Left ventricle myocardium inferior (tissue), 1 donor: ENCODE measurements at places on chromosomes 5 and 9. TPM values are rescaled to one million over a fixed set of nuclear protein-coding genes. Genes with fewer than 3 reads are reported as not detected.

DNA sequence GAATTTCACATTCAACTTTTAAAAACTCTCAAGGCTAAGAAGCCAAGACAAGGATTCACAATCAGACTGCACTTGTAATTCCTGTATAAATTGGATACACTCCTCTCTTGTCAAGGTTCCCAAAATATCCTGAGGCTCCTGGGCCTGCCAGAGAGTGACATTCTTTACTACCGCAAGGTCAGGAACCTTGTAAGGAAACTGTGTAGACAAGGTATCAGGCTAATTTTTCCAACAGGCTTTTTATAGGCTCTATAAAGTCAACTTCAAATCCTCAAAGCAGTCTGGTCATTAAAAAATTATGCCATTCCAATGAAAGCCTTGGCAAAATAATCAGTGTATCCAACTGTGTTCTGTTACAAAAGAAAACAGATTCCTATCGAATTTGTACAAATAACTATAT is 15.5 kb upstream of the PAIP1 start:
- peak overlapping the region; percentile 48 for H3K4me3 ChIP-seq
- no peaks in the 10 kb centered on the region for H3K27me3 ChIP-seq
- H3K36me3 ChIP-seq = peaks cover 13% of the 10 kb centered on the region
- H3K27ac ChIP-seq = peak overlapping the region; percentile 82
- no peak for DNase-seq

DNA sequence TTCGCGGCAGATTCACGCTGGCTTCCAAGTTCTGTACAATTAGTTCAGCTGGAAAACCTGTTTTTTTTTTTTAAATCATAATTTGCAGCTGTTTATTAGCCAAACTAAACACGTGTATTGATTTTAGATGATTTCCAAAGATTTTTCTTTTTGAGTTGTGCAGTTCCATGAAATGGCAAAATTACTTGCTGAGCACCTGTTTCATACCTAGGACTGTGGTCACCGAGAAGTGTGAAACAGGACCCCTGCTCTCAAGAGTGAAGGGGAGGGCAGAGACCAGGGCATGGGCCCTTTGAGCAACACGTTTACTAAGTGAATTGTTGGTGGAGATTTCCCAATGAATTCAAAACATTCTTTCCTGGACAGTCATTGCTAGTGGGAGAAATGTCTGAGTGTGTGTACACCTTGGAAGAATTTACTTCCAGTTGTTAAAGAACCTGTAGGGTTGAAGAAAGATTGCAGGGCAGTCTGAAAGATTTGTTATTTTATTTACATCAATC is 688 bp downstream of the SNX24 start:
- H3K4me1 ChIP-seq = peaks cover 29% of the 10 kb centered on the region
- H3K27ac ChIP-seq = peak overlapping the region; percentile 94
- no peaks in the 10 kb centered on the region for H3K36me3 ChIP-seq
- DNase-seq = no peak

The SAPCD2 gene
- total RNA-seq = 0.25 TPM

The PKN3 gene
- total RNA-seq = 6.3 TPM

The GDNF gene
- total RNA-seq = 0.27 TPM

DNA sequence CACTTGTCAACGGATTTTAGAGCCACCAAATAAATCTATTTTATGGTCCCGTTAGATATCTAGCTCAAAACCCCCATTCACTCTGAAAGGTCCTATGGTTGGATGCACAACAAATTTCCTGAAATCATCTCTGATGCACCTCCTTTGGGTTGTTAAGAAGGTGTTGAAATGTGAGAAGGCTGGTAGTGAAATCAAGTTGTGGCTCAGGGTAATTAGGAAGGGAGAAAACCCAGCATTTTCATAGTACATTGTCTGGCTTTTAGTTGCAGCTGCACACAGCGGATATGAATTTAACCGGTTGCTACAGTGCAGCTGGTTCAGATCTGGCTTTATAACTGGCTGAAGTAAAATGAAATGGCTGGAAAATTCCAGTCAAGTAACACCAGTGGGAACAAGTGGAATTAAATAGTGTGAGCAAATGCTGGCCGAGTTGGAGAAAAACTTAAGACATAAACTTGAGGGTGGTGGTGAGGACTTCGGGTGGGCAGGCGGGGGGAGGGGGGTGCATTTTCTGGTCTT is 17.6 kb downstream of the RGMB start:
- no peak overlapping the region for H3K4me3 ChIP-seq
- H3K27me3 ChIP-seq = no peaks in the 10 kb centered on the region
- DNase-seq = no peak

- H3K36me3 ChIP-seq = peaks cover 45% of the 10 kb centered on the region
- no peak for DNase-seq
- H3K27me3 ChIP-seq = no peaks in the 10 kb centered on the region
Measured at GRCh38 chr9:130467316-130467715, 22.6 kb downstream of the ASS1 start.

GRCh38 chr9:136354592-136355085 is 8.9 kb downstream of the DNLZ start:
- DNase-seq = peak; percentile 76
- no peaks in the 10 kb centered on the region for H3K27me3 ChIP-seq
- peak overlapping the region; percentile 64 for H3K4me3 ChIP-seq
- H3K36me3 ChIP-seq = peaks cover 29% of the 10 kb centered on the region

DNA sequence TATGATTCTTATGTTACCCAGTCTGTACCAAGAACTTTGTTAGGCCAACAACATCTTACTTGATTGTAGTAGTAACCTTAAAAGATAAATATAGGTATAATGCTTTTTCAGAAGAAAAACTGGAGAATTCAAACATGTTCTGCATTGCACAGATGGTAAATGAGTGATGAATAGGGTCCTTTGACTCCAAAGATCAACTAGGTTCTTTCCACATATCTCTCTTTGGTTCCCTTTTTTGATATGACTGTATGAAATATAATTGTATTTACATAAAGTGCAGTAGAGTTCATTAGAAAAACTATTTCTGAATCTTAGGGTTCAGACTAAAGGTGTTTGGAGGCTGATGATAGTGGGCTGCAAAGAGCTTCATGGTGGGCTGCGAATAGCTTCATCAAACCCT is 150.5 kb upstream of the CDKN2B start:
- peaks cover 27% of the 10 kb centered on the region for H3K4me1 ChIP-seq
- peak overlapping the region; percentile 10 for H3K27ac ChIP-seq
- no peaks in the 10 kb centered on the region for H3K36me3 ChIP-seq
- no peak overlapping the region for H3K4me3 ChIP-seq
- H3K27me3 ChIP-seq = no peaks in the 10 kb centered on the region
- no peak for DNase-seq

GRCh38 chr5:7849681-7850394 is 1.1 kb downstream of the CFAP90 start:
- H3K4me3 ChIP-seq = peak overlapping the region; percentile 67
- H3K36me3 ChIP-seq = no peaks in the 10 kb centered on the region
- H3K27me3 ChIP-seq = peaks cover 68% of the 10 kb centered on the region

The CATSPER3 gene
- total RNA-seq = 0.49 TPM

DNA sequence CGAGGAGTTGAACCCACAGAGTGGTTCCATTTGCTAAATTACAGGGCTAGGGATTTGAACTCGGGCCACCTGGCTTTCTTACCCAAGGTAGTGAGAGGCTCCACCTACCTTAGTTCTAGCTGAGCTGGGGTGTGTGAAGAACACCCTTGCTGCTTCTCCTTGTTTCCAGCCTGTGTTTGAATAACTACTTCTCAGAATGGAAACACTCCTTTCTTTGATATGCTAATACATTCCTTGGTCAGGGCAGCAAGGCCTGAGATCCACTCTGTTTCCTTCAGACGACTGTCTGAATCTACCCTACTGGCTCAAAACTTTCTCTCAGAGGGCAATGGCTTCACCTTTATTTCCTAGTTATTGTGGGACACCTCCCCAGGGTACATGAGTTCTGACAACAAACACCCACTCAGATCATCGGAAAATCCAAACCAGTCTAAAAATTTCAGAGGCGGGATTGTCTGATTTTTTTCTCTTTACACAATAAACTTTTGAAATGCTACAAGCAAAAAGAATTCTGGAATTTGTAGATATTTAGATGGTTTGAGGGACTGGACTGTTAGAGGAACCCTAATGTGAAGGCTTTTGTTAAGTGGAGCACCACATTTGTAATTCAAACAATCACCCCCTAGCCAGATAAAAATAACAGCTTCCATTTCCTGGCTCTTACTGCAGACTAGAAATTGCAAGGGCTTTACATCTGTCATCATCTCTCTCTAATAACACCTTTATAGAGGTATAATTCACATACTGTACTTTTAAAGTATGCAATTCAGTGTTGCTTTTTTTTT is 4.0 kb upstream of the ATP6V1G1 start:
- H3K4me3 ChIP-seq = no peak overlapping the region
- H3K27me3 ChIP-seq = peaks cover 4% of the 10 kb centered on the region
- H3K27ac ChIP-seq = no peak overlapping the region
- H3K4me1 ChIP-seq = peaks cover 14% of the 10 kb centered on the region
- H3K36me3 ChIP-seq = no peaks in the 10 kb centered on the region

DNA sequence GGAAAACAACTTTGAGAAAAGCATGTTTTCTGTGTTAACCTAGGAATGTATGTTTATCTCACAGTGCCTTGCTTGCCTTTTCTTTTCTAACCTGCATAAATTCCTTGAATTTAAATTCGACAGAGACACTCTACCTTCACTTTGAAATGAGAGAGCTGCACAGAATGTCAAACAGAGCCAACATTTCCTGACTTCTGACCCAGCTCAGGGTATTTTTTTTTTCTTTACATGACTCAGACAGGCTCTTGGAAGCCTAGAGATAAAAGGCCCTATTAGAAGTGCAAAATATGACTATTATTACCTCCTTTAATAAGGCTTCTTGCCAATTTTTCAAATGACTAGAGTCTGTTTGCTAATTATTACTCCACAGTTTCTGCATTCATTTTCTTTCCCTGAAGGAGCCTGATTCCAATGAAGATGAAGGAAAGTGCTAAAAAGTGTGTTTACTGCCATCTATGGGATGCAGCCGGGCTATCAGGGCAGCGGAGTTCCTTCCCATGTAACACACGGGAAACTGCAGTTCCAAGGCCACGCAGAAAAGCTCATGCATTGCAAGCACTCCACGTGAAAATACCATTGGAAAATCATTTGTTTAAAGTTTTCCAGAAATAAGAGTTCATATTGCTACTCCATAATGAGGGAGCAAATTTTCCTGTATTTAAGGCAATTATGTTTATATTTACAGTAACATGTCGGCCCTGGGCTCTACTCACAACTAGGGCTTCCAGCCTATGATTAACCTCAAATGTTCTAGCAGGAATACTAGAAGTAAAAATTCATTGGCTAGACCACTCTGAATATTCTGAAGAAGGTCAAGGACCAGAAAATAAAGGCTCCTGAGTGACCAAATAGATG is 485.6 kb downstream of the ZSWIM6 start:
- no peak overlapping the region for H3K4me3 ChIP-seq
- DNase-seq = peak; percentile 19
- no peak overlapping the region for H3K27ac ChIP-seq
- H3K4me1 ChIP-seq = peaks cover 7% of the 10 kb centered on the region
- no peaks in the 10 kb centered on the region for H3K36me3 ChIP-seq
- peaks cover 35% of the 10 kb centered on the region for H3K27me3 ChIP-seq

DNA sequence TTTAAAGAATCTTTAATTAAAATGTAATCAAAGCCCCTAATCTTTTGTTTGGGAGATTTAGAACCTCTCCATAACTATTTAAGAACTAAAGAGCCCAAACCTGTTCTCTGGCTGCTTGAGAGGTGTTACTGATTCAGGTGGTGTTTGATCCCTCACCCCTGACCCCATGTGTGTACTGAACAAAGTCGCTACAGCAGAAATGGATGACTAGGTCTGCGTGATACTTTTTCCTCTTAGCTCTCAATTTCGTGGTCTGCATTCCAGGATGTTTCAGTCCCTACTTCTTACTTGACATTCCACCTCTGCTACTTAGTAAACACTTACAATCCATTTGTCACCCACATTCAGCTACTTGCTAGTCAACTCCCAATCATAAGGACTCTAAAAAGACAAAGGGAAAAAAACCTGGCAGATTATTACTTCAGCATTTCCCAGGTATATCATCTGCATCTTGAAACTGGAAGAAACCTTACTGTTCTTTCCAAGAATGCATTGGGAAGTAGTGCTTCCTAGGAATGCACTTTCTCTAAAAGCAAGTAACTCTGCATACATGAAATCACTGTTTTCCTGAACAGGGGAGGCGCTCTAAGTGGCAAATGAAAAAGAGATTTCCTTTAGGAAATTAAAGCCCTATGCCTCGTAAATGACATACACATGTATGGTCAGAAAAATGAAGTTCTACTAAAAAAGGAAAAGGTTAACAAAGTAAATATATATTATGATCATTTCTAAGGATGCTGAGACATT is 1091.6 kb downstream of the PTPRD start:
- no peaks in the 10 kb centered on the region for H3K36me3 ChIP-seq
- no peak overlapping the region for H3K4me3 ChIP-seq
- no peak overlapping the region for H3K27ac ChIP-seq
- no peaks in the 10 kb centered on the region for H3K27me3 ChIP-seq

DNA sequence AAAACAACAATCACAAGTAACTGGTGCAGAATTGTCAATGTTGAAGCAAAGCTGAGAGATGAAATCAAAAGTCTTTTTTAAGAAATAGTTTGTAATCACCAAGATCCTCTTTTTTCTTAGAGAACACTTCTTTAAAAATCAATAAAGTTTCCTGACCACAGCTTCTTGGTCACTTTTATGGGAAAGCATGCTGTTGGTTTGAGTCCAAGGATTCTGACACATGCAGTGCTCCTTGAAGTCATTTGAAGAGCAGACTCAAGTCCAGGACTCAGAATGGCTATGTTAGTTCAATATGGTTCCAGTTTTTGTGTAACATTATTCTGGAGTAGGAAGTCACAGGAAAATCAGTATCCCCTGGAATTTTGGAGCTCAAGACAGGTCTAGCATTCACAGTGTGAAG is 480.6 kb downstream of the NR2F1-AS1 start:
- H3K4me3 ChIP-seq = no peak overlapping the region
- no peaks in the 10 kb centered on the region for H3K4me1 ChIP-seq
- H3K27ac ChIP-seq = no peak overlapping the region
- H3K27me3 ChIP-seq = no peaks in the 10 kb centered on the region
- DNase-seq = no peak
- H3K36me3 ChIP-seq = no peaks in the 10 kb centered on the region
